ENCODE measurements at places on chromosomes 6 and 20.

- no peak for DNase-seq
Measured at GRCh38 chr6:69835414-69836179, 30.8 kb upstream of the COL19A1 start.

DNA sequence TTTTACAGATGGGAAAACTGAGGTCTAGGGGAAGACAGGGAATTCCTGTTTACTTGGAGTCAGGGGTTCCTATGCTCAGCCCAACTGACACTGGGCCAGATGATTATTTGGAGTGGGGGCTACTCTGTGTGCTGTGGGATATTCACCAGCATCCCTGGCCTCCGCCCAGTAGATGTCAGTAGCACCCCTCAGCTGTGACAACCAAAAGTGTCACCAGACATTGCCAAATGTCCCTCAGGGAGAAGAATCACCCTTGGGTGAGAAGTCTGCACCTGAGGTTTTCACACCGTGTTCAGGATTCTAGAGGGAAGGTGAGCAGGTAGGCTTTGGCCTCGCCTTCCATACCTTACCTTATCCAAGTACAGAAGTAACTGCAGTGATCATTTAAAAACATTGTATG, 27.6 kb downstream of the CDH26 start:
- DNase-seq, result no peak

- no peak for DNase-seq
Measured at GRCh38 chr6:5584078-5584482, 322.8 kb downstream of the FARS2 start.

DNA sequence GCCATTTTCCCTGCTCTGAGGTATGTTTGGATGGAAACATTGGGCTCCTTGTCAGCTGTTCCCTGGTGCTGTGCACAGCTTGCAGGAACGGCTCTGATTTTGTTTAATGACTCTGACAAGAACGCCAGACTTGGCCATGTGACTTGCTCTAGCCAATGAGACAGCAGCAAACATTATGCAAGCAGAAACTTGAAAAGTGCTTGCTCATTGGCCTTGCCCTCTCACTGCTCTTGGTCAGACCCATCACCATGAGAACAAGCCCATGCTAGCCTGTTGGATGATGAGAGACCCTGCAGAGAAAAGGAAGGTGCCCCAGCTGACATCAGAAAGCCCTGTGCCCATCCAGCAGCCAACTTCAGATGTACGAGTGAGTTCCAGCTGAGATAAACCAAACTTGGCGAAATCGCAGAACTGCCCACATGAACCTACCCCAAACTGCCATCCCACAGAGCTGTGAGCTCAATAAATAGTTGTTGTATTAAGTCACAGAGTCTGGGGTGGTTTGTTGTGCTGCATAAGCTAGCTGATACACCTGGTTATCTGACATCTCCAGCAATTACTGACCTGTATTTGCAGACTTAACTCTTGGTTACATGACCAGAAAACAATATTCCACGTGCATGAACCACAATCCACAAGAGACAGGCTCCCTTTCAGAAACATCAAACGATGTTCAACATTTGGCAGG, 96.9 kb downstream of the JPH2 start:
- DNase-seq, result no peak

DNA sequence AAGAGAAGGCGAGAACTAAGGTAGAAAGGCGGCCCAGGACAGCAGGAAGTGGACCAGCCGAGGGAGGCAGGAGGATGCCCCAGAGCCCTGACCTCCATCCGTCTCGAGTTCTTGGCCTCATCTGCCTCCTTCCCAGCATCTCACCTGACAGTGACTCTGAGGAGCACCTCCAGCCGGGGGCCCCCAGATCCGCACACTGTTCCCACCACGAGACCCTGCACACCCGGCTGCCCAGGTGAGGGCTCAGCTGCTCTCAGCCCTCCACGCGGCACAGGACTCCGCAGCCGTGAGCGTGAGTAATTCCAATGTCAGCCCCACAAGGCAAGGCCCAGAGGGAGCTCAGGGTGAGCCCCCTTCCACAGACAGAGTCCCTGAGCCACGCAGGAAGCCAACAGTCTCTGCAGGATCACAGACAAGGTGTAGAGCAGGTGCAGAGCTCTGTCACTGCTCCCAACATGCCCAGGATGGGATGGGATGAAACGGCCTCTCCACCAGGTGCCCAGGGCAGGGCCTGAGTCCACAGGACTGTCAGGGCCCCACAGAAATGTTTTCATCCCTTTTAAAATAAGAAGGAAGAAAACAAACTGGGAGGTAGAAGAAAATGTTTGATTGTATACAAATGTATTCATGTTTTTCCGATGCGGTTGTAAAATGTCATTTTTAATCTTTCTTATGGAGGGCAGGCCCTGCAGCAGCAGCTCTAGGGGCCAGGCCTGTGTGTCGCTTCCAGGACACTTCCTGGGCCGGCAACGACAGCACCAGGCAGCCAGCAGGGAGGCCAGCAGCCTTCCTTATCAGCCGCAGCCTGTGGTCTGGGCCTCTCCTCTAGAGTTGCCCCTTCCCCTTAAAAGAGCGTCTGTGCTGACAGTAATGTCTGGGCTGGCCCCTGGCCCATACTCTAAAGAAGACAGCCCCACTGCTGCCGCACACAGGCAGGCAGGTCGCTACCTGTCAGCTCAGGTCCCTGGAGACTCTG, 66.9 kb downstream of the DLL1 start:
- no peak for DNase-seq

DNA sequence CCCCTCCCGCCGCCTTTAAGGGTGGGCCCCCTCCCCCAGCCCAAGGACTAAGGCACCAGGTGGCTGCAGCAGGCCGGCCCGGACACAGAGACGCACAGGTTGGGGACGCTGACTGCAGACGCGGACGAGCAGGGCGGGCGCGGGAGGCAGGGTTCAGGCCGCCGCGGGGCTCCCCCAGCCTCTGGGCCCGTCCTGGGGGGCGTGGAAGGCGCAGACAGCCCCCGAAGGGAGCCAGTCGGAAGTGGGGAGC, 9.3 kb downstream of the DUSP15 start:
- no peak for DNase-seq

- no peak for DNase-seq
Measured at GRCh38 chr20:22601361-22602141, 17.2 kb upstream of the FOXA2 start.

DNA sequence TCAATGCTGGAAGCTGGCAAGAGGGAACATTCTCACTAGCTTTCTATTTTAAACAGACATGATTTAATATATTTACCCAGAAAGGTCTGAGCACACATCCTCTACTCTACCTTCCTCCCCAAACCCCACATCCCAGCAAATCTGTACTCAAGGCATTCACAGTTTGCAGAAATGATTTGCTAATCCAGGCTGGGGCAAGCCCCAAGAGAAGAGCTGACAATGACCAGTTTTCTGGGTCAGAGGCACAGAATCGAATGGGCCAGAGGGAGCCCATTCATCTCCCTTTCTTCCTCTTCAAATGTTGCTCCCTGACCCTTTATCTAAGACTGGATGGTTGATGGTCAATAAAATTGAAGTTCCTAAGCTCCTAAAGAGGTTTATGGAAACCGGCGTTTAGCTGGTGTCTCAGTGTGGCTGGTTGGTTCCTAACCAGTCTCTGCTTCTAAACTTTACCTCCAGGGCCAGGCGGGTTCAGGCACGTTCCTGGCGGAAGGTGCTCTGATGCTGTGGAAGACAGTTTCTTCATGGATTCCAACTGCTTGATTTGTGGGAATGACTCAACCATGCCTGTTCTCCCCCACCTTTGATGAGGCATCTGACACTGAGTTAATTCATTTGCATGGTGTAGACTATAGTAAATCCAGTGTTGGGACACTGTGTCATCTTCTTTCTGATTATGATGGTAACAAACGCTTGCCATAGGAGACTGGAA, 96.4 kb upstream of the IYD start:
- DNase-seq, result no peak

DNA sequence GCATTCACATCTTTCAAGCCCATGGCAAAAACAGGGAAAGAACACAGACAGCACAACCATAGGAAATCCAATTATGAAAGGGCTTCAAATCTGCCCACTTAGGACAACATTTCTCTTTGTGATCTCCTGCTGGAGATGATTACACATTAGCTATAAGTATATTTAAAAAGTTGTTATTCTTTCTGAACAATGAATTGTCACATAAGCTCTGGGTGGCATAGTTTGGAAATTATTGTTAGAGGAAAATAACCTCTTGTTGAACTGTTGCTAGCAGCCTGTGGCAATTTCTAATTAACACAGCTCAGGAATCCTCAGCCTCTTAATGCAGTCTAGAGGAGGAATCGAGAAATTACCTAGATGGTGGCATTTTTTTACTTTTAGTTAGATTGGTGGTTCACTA, 54.9 kb downstream of the BCAS1 start:
- no peak for DNase-seq

DNA sequence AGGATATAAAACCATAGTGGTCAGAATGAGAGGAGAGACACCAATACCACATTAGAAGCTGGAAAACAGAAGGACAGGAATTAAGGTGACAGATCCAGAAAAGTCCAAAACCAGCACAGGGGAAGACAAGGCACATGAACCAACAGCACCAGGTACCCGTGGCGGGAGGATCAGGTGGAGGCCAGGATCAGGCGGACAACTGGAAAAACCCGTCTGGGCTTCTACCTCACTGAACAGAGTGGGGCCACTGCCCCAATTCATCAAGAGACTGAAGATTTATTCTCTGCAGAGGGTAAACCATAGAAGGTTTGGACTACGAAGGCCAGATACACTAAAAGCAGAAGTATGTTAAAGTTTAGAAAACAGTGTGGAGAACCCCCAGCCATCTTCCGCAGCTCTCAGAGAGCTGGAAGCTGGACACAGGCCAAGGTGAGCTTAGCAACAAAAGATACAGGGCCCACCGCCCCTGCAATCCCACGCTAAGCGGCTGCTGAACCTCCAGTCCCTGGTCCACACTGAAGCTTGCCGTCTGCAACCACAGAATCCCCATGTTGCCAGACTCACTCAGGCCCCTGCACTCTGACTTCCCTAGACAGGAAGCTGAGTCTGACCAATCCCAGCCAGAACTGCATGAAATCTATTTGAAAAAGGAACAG, 29.9 kb downstream of the ABHD12 start:
- no peak for DNase-seq

DNA sequence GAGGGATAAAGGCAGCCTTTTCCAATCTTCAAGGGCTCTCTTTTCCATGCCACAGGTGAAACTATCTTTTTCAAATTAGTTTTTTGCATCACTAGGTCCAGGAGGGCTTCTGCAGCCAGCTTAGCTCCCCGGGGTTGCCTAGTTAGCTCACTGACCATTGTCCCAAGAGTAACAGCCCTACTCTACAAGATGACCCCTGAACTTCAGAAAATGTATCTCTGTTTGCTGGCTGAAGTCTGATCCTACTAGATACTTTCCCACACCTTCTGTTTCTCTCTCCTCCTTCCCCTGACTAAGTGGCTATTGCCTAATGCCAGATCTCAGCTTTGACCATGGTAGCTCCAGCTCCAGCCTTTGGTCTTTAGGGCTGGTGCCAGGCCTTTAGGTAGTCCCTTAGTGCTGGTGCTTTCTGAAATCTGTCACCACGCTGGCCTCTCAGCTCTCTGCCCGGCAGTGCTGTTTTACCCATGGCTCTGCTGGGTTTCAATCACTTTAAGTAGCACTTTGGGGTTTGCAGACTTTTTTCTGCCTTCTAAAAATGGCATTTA, 255.1 kb downstream of the RNGTT start:
- DNase-seq, result no peak

DNA sequence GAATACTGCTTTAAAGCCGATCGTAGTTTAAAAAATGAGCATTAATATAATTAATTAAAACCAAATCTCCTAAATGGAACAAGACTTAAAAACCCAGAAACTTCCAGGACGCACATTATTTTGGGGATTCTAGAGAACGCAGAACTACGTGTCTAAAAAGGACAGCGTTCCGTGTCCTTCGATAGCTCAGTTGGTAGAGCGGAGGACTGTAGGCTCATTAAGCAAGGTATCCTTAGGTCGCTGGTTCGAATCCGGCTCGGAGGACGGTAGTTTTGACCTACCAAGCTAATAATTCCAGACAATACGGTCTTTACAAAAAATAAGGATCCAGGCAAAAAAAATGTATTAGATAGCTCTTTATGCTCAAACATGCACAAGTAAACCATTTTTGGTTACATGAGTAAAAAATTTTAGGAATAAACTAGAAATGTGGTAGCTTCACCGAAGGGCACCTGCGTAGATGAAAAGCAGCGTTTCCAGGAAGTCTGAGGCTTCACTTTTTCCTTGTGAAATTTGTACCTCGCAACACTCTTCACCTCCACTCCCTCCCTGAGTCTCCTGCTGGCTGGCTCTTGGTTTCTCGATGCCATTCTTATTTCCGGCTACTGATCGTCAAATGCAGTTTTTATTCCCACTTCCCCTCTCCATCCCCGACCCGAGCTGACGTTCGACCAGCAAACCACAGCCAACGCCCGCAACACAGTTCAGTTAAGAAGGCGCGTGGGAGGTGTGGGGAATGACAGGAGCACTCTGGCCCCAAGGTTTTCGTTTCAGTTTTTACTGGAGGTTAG, 19.6 kb upstream of the ABT1 start:
- DNase-seq, result no peak

DNA sequence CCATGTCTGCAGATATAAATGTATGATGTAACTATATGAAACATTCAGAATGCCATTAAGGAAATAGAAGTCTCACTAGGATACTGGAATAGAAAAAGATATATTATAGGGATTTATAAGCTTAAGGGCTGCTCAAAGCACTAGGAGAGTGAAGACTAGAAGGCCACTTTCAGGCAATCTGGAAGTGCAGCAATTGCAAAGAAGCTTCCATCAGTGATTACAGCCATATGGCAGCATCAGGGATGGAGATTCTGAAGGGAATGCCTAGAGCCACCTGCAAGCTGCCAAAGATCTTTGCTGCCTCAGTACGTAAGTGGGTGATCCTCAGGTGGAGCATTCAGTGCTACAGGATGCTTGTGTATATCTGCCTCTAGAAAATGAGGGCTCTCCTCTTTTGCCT, 796.2 kb upstream of the EPHA7 start:
- no peak for DNase-seq

DNA sequence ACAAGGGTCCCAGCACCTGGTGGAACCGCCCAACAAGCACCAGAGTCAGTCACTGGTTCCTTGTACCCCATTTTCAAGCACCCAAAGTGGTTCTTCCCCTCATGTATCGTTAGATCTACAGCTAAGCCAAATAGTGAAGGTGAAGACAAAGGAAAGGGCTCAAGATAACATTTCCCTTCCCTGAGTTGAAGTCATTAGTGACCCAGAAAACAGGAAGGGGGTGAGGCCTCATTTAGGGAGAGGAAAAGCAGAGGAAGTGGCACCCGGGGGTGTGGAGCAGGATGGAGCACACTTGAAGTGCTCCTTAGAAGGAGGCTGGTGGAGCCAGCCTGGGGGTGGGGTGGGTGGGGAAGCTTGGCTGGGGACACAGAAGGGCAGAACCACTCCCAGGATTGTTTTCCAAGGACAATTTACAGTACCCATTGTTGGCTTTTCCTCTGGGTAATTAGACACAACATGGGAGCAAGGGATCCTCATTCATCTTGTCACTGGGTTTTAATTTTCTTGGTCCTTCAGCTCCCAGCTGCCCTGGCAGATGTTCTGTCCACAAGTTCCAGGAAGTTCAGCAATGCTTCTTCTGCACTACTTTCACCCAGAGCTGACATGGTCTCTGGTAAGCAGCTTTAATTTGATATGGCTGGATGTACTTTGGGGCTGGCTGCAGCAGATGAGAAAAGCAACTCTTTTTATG, 73.3 kb upstream of the CD93 start:
- no peak for DNase-seq

- DNase-seq, result no peak
Measured at GRCh38 chr6:148221196-148221979, 121.2 kb upstream of the SASH1 start.

All from stimulated activated CD4-positive, alpha-beta T cell treated with anti-CD3 and anti-CD28 coated beads, Interleukin-1b, Interleukin-23, amount 100 ng/mL, for 1 hour (primary cell).